ENCODE measurements at places on chromosomes 16 and 17. TPM values are rescaled to one million over a fixed set of nuclear protein-coding genes. Genes with fewer than 3 reads are reported as not detected.

GRCh38 chr17:48520631-48521079, 10.2 kb downstream of the HOXB1 start:
- no peak for DNase-seq

DNA sequence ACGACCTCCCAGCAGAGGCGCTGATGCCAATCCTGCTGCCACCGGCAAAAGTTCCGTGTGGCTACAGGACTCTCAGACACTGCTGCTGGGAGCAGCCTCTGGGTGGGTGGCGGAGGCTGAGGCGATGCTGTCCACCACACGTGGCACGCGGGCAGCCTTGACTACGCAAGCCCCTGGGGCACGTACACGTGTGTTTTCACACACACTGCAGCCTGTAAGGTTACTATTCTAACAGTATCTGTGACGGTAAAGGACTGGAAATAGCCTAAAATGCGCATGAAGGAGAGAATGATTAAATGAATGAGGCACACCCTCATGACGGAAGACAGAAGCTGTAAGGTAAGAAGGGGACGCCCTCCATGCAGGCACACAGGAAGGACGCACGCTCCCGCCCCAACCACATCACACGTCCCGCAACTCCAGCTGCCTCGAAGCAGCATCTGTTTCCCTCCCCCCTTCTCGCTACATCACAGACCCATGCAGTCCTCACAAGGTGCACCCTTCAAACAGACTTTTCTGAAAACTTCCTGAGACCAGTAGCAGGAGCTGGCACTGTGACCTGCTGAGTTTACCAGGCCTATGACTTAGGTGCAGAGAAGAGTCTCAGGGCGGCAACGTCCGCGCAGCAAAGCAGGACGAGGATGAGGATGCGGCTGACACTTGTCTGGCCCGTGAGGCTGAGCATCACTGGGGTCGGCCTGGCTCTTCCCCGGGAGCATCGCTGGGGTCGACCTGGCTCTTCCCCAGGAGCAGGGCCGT, 28.7 kb upstream of the FASN start:
- peak; percentile 77 for DNase-seq

- no peak for DNase-seq
Measured at GRCh38 chr17:63116228-63116627, 150.2 kb downstream of the TANC2 start.

DNA sequence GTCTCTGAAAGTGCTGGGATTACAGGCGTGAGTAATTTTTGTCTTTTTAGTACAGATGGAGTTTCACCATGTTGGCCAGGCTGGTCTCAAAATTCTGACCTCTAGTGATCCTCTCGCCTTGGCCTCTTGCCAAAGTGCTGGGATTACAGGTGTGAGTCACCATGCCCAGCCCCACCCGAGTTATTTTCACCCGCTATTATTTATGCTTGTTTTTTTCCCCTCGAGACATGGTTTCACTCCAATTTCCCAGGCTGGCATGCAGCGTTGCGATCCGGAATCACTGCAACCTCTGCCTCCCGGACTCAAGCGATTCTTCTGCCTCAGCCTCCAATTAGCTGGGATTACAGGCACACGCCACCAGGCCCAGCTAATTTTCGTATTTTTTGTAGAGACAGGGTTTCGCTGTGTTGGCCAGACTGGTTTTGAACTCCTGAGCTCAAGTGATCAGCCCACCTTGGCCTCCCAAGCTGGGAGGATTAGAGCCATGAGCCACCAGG, 9.2 kb downstream of the RPL23 start:
- no peak for DNase-seq

- DNase-seq, result no peak
Measured at GRCh38 chr16:21613781-21614180, 14.4 kb downstream of the METTL9 start.

- DNase-seq, result no peak
Measured at GRCh38 chr17:67353929-67354574, 12.3 kb downstream of the PSMD12 start.

DNA sequence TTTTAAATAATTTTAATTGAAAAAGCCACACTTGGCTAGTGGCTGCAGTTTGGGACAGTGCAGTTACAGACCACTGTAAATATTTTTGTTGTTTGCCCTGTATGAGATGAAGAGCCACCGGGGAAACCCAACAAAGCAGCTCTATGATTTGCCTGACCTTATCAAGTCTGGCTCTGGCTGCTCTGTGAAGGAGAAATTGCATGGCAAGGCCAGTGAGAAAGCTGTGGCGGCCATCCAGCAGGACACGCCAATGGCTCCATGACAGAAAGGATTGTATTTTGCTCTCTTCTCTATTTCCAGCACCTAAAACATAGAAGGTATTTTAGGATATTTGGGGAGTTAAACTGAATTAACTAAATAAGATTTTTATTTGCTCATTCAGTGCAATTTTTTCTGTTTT, 330.0 kb upstream of the DYNLRB2 start:
- no peak for DNase-seq

- DNase-seq, result no peak
Measured at GRCh38 chr17:56681561-56682266, 88.2 kb downstream of the NOG start.

DNA sequence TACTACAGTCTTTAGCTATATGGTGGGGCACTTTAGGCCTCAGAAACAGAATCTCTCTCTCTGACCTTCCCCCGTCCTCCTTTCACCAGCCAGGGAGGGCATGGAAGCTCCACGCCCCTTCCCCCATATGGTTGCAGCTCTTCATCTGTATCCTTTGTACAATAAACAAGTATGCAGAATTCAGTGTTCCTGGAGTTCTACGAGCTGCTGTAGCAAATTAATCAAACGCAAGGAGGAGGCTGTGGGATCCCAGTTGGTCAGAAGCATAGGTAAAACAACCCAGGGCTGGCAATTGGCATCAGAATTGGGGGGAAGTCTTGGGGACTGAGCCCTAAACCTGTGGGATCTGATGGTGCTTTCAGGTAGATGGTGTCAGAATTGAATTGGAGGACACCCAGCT, 163.7 kb upstream of the NLRP1 start:
- no peak for DNase-seq

DNA sequence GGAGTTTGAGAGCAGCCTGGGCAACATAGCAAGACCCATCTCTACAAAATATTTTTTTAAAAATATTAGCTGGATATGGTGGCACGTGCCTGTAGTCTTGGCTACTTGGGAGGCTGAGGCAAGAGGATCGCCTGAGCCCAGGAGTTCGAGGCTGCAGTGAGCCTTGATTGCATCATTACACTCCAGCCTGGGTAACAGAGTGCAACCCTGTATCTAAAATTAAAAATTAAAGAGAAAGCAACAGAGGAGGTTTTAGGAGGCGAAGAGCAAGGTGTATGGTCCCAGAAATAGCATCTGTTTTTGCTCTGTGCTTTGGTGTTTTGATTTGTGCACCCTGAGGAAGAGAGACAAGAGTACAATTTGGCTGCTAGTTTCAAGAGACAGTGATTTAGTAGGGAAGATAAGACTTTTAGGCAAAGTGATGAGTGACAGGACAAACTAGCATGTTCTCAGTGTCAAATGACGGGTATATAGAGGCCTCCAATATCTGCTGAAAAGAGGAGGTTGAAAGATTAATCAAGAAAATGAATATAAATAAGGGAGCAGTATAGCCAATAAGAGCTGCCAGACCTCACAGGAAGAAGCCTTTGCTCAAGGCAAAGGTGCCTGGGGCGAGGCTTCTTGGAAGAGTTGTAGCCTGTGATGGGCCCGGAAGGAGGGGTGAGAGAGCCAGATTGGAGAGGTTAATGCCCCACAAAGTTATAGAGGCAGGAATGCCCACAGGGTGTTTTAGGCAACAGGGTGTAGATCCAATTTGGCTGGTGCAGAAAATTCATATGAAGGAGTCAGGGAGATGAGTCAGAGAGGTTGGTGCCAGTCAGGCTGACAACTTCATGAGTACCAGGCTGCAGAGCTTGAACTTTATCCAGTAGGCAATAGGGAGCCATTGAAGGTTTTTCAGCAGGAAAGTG, 11.4 kb downstream of the HLF start:
- no peak for DNase-seq

- DNase-seq, result no peak
Measured at GRCh38 chr16:81601008-81601428, 156.4 kb downstream of the CMIP start.

DNA sequence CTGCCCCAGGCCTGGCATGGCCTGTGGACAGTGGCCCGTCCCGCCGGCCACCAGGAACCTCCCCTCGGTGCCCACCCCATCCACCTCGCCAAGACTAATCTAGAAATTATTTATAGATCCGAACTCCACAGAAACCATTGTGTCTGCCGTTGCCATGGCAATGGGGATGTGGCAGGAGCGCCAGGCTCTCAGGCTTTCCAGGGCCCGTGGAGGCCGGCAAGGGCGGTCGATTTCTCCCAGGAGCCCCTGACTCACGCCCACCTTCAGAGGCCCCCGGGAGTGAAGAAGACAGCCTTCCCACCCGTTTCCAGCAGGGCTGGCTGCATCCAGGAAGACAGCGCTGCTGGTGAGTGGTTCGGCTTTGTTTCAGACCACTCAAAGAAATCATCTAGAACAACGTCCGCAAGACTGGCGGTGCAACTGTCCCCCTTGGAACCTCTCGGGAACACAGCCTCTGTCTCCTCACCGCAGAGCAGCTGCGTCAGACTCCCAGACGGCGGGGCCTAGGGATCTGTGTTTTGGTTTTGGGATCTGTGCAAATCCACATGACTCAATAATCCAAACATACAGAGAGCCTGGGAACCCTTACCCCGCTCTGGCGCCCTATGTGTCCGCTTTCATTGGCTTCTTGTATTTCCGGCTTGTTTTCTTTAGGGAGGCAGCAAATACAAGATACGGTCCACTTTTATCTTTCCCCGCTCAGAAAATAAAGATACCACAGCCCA, 48.5 kb upstream of the ZCCHC14 start:
- DNase-seq, result no peak

GRCh38 chr17:4800462-4801196, 1.5 kb downstream of the C17orf114 start:
- no peak for DNase-seq

- DNase-seq, result no peak
Measured at GRCh38 chr17:50680126-50680525, 27.6 kb downstream of the ANKRD40 start.

DNA sequence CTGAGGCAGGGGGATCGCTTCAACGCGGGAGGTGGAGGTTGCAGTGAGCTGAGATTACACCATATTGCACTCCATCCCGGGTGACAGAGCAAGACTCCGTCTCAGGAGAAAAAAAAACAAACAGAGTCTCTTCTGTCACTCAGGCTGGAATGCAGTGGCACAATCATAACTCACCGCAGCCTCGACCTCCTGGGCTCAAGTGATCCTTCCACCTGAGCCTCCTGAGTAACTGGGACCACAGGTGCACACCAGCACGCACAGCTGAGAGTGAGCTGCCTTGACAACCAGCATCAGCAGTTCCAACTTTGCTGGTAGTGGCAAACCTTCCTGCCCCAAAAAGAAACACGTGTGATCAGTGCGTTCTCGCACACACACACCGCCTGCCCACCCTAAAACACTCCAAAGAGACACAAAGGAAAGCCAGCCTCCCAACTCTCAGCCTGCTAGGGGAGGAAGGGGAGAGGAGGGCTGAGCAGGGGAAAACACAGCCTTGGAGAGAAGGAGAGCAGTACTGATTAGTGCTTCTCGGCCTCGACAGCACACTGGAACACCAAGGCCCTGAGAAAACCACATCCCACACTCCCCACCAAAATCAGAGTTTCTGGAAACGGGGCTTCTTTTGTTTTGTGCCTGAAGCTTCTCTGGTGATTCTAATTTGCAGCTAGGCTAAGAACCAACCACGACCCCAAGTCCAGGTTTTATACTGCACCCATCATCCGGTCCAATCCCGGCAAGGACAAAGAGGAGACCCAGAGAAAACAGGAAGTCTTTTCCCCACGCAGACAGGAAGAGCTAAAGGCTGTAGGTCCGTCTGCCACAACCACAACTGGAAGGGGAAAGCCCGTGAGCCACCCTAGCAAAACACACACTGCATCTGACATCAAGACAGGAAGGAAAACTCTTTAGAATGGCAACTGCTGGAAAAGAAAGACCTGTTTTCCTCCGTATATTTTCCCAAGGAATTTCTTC, 28.8 kb downstream of the ZCCHC14 start:
- no peak for DNase-seq

DNA sequence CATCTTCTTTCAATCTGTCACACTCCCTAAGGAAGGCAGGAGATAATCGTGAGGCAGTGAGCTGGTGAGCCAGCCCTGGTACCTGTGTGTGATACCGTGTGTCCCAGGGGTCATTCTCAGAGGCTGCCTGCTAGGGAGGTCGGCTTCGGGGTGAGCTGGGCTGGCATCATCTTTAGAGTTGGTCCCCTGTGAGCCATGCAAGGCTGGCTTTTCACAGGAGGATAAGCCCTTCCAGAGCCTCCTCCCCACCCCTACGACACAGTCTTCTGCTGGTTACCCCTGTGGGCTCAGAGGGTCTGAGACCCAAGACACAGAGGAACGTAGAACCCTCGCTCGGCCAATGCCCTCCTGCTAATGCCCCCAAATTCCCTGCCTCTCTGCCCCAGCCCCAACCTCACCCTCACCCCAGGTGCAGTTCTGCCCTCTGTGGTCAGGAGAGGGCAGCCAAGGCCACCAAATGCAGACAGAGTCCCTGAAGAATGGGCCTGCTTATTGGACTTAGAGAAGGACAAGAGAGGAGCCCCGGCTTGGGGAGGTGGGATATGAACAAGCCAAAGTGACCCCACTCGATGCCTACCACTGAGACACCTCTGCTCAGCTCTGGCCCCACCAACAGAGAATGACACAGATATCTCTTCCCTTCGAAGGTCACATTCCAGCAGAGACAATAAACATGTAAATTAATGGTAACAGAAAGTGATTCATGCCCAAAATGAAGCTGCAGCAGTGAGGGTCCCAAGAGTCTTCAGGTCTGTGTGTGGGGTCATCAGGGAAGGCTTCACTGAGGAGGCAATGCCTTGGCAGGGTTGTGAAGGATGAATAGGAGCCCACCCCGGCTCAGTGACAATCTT, 80.8 kb upstream of the CCL1 start:
- no peak for DNase-seq

DNA sequence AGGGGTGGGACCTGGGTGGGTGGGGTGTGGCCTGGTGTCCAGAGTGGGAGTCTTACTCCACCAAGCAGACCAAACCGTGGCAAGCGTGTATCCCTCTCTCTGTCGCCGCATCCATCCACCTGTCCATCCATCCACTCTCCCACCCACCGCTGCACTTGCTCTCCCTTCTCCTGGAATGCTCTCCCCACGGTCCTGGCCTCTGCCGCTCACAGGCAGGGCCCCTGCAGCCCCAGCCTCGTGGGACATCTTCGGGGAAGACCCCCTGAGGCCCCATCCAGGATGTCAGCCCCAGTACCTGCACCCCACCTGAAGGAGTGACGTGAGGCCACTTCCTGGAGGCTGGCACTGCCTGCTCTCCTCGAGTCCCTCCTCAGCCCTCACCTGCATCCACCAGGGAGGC, 189.5 kb upstream of the GSE1 start:
- DNase-seq, result peak; percentile 38

DNA sequence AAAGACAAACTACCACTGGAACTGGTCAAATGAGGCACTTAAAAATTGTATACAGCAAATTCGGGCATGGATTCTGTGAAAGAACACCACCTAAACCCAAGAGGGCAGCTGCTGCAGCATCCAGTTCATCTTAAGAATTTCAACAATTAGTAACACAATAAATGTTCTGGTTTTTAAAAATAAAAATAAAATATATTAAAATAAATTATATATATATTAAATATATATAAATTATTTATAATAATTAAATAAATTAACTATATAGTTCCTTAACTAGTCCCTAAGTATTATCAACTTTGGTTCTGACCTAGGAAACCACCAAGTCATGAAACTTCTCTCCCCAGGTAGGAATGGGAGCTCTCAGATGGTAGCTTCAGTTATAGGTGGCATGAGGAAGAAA, 13.4 kb upstream of the RFFL start:
- no peak for DNase-seq

The SBK1 gene
- 1.8 TPM for total RNA-seq

The PSMC3IP gene
- 3.1 TPM for total RNA-seq

The LCMT1 gene
- 41.7 TPM for total RNA-seq

The GPR139 gene
- not detected for total RNA-seq

The G6PC1 gene
- total RNA-seq, result 0.67 TPM

The CXCL16 gene
- 41.9 TPM for total RNA-seq

The KRT20 gene
- total RNA-seq, result 553 TPM
